Right ventricle myocardium inferior (tissue), 1 donor: ENCODE measurements at places on chromosomes 3 and 15. TPM values are rescaled to one million over a fixed set of nuclear protein-coding genes. Genes with fewer than 3 reads are reported as not detected.

LRRC34 gene
- 1.6 TPM for total RNA-seq

DNA sequence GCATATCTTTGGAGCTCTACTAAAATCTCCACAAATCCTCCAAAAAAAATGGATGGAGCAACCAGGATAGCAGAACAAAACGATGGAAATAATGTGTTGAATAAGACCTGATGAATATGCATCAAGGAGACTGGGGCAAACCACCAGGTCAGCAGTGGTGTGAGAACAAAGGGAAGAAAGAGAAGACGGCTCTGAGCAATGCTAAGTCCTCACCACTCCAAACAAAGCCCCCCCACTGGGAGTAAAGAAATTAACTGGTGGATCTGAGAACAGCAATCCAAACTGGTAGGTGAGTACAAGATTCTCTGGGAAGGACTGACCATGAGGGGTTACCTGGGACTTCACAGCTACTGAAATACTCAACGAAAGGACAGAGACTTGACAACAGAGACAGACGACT is 977.3 kb downstream of the TBL1XR1 start:
- DNase-seq, result no peak

ALDH1A2 gene
- 14.2 TPM for total RNA-seq

DNA sequence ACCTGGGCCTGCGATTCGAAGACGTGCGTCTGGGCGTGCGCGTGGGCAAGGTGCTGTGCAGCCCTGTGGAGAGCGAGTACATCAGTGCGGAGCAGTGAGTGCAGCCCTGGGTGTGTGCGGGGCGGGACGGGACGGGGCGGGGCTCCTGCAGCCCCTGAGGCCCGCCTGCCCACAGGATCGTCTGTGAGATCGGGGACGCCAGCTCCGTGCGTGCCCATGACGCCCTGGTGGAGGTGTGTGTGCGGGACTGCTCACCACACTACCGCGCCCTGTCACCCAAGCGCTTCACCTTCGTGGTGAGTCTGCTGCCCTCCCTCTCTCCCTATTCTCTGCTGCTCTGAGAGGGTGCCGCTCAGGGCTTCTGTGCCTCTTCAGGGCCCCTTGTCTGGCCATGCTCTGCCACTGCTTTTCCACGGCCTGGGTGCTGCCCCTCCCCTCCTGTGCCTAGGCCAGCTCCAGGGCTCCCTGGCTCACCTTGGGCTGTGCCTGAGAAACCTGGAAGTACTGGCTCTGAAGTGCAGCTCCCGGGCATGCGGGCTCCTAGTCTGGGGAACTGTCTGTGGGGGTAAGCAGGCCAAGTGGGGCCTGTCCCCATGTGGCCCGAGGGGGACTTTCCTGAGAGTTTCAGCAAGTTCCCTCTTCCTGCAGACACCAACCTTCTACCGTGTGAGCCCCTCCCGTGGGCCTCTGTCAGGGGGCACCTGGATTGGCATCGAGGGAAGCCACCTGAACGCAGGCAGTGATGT is 31.8 kb downstream of the PLXNA1 start:
- no peak for DNase-seq

GRCh38 chr3:65828706-65829105 is 210.0 kb downstream of the MAGI1 start:
- DNase-seq, result no peak

ANAPC13 gene
- total RNA-seq, result 80.5 TPM

GRCh38 chr15:101481381-101481705 is 8.2 kb downstream of the PCSK6 start:
- no peak for DNase-seq

DNA sequence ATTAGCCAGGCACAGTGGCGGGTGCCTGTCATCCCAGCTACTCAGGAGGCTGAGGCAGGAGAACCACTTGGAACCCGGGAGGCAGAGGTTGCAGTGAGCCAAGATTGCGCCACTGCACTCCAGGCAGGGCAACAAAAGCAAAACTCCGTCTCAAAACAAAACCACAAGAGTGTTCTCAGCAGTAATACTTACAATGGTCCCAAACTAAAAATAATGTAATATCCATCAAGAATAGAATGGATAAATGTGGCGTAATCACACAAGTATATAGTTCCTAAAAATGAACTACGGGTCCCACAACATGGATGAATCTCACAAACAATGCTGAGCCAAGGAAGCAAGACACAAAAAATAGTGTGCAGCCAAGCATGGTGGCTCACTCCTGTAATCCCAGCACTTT is 39.2 kb downstream of the STAG1 start:
- DNase-seq, result no peak

GRCh38 chr3:50971487-50971924 is 296.8 kb downstream of the DOCK3 start:
- no peak for DNase-seq

SPATA12 gene
- total RNA-seq, result not detected

SLC2A2 gene
- total RNA-seq, result not detected

- DNase-seq, result no peak
These were observed 177.2 kb downstream of the LPP start for GRCh38 chr3:188331166-188331565.

GRCh38 chr3:176785171-176785570 is 412.1 kb downstream of the TBL1XR1 start:
- DNase-seq, result no peak

DNA sequence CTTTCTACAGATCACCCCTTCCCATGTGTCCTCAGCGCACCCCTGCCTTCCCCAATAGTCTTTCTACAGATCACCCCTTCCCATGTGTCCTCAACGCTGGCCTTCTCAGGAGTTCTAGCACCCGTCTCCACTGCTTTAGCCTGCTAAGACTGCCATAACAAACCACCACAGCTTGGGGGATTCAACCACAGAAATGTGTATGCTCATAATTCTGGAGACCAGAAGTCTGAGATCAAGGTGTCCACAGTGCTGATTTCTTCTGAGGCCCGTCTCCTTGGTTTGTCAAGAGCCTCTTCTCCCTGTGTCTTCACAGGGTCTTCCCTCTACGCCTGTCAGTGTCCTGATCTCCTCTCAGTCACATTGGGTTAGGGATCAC is 68.1 kb upstream of the CGNL1 start:
- DNase-seq, result no peak

LRRIQ4 gene
- total RNA-seq, result not detected

- DNase-seq, result no peak
These were observed 43.2 kb upstream of the PIK3R4 start for GRCh38 chr3:130789782-130790322.

DNA sequence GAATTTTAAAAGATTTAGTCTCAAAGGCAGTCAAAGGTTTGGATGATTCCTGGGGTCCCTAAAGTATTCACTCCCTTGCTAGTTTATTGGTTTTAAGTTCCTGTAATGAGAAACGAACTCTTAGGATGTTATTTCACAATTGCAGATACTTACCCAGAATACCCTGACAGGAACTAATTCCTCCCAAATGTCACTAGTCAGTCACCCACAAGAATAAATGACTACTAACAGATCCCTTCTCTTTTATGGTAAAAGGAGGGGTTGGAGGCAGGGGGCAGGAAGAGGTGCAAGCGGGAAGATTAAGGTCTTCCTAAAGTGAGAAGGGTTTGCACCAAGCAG is 174.2 kb upstream of the SLC2A2 start:
- no peak for DNase-seq

IL17RD gene
- 6.7 TPM for total RNA-seq

GRCh38 chr15:89009080-89009479 is 79.2 kb upstream of the ABHD2 start:
- no peak for DNase-seq

GRCh38 chr15:94446441-94446840 is 215.1 kb downstream of the MCTP2 start:
- no peak for DNase-seq

DNA sequence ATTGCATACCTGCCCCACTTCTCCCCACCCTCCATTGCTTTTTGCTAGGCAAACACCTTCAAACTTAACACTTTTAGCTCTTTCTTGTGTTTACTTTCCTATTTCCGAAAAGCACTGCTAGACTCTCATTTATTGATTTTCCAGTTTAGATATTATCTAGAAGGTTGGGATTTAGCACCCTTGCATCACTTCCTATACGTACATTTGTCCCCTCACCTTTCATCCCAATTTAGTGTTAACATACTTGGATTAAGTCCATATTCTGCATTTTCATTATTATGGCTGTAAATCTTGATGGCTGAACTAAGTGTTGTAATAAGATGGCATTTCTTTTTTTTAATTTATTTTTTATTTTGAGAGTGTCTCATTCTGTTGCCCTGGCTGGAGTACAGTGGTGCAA is 39.5 kb downstream of the GOLGA6L10 start:
- no peak for DNase-seq

DNA sequence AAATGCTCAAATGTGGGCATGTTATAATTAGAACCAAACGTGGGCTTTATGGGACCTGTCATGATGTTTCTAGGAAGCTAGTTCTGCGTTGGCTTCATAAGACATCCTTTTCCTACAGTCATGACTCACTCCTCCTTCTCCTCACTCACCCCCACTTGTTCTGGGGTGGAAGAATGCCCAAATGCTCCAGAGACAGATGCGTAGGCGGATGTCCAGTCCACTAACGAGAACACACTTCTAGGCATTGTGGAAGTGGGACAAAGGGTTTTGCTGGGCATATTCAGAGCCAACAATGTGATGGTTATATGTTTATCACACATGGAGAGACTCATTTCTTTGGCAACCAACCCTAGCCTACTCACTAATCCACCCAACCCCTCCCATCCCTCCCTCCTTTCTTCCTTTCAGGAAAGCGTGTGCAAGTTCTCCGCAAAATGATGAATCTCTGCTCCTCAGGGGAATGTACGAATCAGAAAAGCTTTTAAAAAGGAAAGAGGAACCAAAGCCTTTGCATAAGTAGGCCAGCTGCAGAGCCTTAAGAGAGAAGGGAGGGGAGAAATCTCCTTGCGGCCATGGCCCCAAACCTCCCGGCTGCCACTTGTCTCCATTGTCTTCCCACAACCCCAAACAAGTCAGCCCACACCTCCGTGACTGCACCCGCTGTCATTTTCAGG is 123.0 kb upstream of the SPRED1 start:
- DNase-seq, result peak; percentile 74
